NCI-H1092 treated with DMSO at 0.1 percent for 48 hours (cell line): ENCODE measurements at places on chromosomes 5 and 9.

GRCh38 chr5:72032788-72033187 lies 74.5 kb upstream of the MAP1B start:
- peak; percentile 8 for DNase-seq

DNA sequence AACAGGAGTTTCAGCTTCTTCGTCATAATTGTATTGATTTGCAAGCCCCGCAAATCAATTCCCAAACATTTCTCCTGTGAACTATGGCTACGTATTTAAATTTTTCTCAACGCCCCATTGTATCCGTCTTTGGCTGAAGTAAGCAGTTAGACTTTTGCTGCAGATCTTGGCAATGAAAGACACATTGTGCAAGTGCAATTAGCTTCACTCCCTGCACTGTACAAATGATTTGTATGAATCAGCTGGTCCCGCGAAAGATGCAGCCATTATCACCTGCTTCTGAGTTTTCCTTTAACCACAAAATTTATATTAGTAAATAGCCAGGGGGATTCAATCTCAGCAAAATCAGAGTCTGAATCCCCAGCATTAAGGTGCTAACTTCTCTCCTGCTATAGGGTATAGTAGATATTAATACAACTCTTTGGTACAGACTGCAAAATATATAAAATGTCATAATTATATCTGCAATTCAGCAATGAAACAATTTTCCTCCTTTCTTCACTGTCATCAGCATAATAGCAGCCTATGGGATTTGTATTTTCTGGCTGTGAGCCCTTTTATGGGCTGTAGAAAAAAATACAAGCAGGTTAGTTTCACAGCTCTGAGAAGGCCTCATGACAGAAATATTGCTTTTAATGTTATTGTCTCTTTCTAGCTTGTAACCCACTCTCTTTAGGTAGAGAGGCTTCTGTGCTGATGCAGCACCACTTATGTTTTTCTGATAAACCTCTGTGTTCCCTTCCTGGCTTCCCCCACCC lies 68.4 kb upstream of the SMARCA2 start:
- no peak for DNase-seq

DNA sequence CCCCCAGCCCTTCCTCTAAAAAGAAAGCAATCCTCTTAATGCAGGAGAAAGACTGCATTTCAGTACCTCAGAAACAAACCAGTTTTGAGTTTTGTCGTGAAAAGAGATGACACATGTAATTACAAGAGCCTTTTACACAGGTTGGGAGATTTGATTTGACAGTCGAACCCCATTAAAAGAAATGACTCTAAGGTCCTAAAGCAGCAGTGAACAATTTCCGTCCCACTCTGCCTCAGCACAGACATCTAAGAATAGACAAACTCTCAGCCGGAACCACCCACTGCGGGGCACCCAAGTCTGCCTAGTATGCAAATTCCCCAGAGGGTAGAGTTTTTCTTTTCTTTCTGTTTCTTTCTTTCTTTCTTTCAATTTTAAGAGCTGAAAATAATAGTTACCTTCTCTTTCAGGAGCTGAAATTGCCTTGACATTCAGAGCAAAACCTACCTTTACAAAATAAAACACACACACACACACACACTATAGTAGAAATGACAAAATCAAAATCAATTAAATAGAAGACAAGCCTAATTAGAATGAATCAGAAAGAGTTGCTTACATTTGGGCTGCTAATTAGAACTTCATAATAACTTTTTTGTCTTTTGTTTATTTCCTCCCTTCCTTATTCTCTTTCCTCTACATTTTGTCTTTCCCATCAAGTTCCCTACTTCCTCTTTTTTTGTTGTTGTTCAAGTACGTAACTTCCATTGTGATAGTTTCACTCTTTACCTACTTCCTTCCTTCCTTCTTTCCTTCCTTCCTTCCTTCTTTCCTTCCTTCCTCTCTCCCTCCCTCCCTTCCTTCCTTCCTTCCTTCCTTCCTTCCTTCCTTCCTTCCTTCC lies 65.1 kb downstream of the BASP1 start:
- no peak for DNase-seq

DNA sequence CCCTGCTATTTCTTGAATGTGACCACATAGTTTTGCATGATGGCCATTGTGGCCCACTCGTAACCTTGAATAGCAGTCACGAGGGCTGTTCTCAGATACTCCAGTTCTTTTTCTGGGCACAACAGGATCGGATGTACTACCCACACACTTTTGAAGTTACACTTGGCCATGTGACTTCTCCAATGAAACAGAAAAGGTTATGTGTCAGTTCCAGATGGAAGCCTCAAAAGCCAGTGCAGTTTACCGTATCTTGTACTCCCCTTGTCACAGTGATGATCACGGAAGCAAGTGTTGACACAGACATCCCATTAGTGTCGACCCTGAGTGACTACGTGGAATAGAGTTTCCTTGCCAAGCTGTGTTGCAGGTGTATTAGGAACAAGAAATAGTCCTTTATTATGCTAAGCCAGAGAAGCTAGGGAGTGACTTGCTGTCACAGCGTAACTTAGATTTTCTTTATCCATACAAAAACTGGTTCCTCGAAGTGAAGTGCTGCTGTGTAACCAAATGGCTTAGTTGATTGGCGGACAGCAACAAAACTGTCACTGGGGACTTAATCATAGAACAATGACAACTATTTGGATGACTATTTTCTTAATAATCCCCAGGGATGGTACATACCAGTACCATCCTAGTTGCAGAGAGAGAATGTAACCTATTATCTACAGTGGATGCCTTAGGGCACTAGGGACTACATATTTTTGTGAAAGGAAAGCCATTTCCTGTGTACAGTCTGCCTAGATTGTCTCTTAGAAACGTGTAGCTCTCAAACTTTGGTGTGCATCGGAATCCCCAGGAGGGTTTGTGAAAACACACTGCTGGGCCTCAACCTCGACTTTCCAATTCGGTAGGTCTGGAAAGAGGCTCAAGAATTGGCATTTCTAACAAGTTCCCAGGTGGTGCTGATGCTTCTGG lies 90.1 kb upstream of the DMRT1 start:
- no peak for DNase-seq

DNA sequence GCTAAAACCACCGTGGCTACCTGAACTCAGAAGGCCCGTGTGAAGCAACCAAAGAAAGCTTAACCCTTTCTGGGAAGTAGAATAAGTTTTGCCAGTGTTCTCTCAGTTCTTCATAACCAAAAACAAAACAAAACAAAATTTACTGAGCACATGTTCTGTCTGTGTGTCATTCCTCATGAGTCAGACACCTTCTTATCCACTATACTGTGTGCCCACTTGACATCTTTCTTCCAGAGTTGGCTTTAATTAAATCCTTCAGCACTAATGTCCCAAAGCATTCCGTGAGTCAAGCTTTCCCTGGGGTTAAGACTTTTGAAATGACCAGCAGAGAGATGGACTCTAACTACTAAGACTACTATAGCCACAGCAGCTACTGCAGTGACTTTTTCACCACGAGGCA lies 61.3 kb downstream of the GLIS3 start:
- DNase-seq, result no peak

- DNase-seq, result no peak
These were observed 92.1 kb downstream of the SYK start for GRCh38 chr9:90893706-90894105.

DNA sequence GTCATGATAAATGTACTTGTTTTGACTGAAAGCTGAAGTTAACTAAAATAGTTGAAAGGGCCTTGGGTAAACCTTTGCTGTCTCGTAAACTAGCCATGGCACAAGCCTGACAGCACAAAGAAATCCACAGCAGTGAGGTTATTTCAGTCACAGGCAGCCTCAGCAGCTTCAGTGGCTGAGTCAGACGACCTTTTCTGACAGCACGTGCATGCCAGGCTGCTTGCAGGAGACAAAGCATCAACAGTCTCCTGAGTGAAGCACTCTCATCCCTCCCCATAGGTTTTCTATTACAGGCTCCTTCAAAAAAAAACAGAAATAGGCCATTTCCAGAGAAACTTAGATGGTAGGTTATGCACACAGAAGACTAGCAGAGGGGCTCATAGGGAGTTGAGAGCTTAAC lies 34.6 kb downstream of the OXCT1 start:
- DNase-seq, result no peak

GRCh38 chr5:173391031-173391430 lies 62.8 kb upstream of the STC2 start:
- no peak for DNase-seq

- DNase-seq, result no peak
These were observed 417.3 kb downstream of the RASEF start for GRCh38 chr9:82645600-82645999.

DNA sequence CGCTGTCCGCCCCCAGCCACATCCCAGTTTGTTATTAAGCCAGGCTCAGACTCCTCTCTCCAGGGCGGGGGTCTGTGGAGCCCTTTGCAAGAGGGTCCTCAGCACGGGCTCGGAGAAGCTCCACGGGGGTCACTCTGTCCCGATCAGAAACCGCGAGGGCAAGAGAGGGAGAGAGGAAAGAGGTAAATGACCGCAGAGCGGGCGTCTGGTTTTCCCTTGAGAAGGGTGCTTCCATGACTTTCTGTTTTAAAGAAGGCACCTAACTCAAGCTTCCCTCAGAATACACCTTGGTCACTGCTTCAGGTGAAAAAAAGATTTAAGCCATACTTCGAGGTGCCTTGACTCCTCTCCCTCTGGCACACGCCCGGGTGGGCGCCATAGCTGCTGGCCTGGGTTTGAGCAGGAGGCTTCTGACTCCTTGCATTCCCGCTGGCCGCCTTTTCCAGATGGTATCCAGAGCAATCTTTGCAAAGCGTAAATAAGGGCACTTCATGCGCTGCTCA lies 5.8 kb upstream of the TERT start:
- no peak for DNase-seq

GRCh38 chr5:157949520-157949919 lies 90.6 kb upstream of the CLINT1 start:
- no peak for DNase-seq

DNA sequence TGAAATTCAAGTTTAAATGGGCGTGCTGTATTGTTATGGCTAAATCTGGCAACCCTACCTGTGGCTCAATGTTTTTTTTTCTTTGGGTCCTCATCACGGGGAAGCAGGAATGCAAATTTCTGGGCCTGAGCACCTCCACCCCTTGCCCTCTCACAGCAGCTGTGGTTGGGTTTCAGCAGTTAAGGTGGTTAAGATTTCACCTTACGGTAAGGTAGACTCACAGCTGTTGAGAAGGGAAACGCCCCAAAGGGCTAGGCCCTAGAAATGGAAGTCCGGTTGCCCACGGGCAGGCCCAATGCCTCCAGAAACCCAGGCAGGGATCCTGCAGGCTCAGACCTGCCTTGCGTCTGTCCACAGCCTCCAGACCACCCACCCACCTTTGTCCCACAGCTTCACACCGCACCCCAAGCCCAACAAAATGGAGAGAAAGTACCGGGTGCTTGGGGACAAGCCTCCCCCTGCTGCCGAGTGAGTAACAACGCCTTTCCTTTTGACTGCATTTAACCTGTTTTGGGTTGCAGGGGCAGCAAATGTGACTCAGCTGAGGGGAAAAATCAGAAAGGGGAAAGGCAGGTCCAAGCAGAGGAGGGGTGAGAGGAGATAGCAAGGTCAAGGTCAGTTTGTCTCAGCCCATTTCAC lies 48.1 kb upstream of the TDRD7 start:
- no peak for DNase-seq
